ENCODE measurements at places on chromosomes 1 and 21.

GRCh38 chr21:43893536-43894205 lies 28.6 kb downstream of the AGPAT3 start:
- peak; percentile 54 for DNase-seq

- DNase-seq, result no peak
Observed at GRCh38 chr21:17782051-17782450, 37.1 kb downstream of the C21orf91 start.

DNA sequence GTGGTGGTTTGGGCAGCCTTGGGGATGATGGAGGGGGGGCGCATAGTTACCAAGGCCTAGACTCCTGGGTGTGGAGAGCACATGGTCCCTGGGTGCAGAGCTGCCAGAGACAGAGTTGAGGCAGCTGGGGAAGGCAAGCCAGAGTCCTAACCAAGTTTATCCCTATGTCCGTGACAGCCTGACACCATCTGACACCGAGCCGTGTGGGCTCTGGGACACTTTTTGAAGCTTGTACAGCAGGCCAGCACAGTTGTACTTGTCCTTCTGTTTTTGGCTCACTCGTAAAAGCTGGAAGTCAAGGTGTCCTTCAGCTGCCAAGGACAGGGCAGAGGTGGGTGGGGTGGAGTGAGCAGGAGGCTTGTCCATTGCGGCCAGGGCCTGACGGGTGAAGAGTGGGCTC lies 28.5 kb downstream of the SLC26A9 start:
- DNase-seq, result no peak

DNA sequence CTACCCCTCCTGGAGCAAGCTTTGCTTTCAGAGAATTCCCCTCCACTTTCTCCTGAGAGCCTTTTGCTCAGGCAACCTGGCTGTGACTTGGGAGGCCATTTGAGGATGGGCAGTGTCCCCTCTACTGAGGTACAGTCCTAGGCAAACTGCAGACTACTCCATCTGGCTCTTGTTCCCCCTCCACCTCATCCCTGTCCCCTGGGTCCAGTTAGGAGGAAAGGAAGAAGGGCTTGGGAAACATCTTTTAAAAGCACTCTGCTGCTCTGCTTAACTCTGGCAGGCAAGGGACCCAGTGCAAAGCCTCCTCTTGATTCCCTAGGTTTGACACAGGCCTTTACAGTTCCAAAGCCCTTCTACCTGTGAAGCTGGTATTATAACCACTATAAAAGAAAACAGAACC lies 108.2 kb downstream of the NAV1 start:
- no peak for DNase-seq

GRCh38 chr1:2459757-2460156 lies 16.3 kb upstream of the PLCH2 start:
- DNase-seq, result no peak

GRCh38 chr1:3553166-3553939 lies 58.0 kb downstream of the MEGF6 start:
- DNase-seq, result no peak

DNA sequence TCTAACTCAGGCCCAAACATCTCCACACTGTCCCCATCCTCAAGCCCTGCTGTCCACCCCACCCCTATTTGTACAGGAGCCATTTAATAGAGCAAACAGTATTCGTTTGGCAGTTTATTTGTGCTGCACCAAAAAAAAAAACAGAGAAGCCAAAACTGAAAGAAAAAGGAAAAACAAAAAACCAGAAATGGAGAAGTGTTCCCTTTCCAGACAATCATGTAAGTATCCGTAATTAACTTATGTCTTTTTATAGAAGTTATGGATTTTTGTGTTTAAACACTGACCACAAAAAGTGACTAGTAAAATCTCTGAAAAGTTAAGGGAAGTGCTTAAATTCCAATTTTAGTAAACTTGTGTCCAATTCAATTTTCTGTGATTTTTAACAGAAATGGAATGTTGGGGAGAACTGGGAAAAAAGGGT lies 40.4 kb upstream of the ZBTB18 start:
- no peak for DNase-seq

DNA sequence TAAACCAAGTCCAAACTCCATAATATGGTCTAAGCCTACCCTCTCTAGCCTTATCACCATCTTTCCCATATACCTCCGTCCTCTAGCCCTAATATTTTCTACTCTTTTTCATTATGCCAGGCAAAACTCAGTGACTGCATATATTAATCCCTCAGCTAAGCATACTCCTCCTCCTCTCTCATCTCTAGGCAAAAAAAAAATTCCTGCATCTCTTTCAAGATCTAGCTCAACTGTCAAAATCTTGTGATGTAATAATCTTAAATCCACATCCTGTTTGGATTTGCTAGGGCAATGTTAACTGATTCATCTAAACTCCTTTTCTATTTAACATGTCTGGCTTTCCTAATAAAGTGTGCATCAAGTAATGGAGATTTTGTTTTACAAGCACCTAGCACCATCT lies 20.4 kb downstream of the PRPF38A start:
- DNase-seq, result no peak

DNA sequence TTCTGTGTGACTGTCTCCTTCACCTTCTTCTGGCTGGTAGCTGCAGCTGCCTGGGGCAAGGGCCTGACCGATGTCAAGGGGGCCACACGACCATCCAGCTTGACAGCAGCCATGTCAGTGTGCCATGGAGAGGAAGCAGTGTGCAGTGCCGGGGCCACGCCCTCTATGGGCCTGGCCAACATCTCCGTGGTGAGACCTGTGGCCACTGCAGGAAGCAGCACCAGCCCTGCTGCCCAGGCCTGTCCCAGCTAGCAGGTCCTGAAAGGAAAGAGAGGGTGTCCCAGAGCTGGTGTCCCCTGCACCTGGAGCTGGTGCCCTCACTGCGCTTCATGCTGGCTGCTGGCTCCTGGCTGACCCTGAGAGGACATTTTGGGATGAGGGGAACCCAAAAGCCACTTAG lies 5.9 kb upstream of the ATXN7L2 start:
- DNase-seq, result no peak

DNA sequence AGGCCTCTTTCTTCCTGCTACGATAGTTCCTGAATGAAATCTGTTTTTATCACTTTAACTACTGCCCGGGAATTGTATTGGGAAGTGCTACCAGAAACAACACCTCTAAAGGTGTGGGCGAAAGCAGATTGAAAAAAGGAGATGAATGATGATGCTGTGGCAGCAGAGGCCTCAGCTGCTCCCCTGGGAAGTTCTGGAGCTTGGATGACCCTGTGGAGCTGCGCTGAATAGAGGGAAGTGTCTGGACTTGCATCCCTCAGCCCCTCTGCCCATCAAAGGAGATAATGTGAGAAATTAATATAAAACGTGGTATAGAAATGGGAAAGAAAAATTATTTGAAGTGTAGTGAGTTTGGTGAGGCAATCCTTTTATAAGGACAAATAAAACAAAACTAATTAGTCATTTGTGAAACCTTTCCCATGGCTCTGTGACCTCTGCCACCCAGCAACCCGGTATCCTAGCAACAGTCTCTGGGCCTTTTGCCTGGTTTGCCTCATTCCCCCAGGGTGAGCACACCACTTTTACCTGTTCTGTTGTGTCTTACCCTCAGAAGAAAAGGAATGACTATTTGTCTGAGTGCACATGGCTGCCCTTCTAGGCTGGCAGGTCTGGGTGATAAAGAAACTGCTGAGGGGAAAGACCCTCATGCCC lies 21.3 kb downstream of the OVAAL start:
- peak; percentile 18 for DNase-seq

GRCh38 chr1:69967245-69967766 lies 238.1 kb downstream of the LRRC40 start:
- no peak for DNase-seq

DNA sequence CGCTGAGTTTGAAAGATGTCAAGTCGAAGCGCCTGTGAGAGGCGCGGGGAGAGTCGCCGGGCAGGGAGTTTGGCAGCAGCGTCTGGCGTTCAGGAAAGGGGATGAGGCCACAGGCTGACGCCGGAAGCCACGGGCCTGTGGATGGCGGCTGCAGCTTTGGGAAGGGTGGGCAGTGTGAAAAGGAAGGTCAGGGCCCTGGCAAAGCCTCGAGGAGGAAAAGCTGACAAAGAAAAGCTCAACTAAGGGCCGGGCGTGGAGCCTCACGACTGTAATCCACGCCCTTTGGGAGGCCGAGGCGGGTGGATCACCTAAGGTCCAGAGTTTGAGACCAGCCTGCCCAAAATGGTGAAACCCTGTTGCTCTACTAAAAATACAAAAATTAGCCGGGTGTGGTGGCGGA lies 25.2 kb upstream of the COX20 start:
- DNase-seq, result no peak

GRCh38 chr1:91545506-91546300 lies 45.1 kb downstream of the CDC7 start:
- DNase-seq, result no peak

GRCh38 chr1:147504801-147505311 lies 36.4 kb upstream of the BCL9 start:
- peak; percentile 18 for DNase-seq

Data from small intestine (tissue), 16 donors.